ENCODE measurements at places on chromosomes 5 and 9. TPM values are rescaled to one million over a fixed set of nuclear protein-coding genes. Genes with fewer than 3 reads are reported as not detected.

- no peak for DNase-seq
These were observed 13.1 kb upstream of the NFIB start for GRCh38 chr9:14327036-14327435.

- no peak for DNase-seq
These were observed 59.0 kb upstream of the BARX1 start for GRCh38 chr9:94014066-94014654.

DNA sequence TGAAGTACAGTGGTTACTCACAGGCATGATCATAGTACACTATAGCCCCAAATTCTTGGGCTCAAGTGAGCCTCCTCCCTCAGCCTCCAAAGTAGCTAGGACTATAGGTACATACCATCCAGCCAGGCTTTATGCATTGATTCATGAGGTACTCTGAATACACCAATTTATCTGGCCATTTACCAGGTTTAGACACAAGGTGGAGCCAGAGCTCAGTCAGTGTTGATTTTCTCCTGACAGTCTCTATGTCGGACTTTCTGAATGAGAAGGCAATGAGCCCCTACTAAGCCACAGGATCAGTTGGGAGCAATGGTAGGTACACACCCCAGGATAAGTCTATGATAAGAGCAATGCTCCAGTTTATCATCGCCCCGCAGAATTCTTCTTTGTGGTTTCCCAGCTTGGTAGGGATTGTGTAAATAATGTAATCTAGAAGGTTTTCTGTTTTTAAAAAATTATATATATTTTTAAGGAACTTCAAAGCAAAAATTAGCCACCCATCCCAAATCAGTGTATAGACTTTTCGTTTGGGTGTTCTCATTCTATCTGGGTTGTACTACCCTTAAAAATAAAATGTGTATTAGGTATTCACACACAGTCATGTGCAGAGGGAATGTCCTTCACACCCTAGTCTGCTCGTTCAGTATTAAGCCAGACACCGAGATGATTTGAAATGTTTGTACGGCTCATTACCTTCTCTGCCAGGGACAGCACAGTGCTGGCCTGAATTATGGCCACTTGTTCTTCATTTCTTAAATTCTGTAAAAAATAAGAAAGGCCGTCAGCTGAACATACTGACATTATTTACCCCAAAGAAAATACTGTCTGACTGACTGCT is 118.4 kb upstream of the DPYSL3 start:
- peak; percentile 50 for DNase-seq

DNA sequence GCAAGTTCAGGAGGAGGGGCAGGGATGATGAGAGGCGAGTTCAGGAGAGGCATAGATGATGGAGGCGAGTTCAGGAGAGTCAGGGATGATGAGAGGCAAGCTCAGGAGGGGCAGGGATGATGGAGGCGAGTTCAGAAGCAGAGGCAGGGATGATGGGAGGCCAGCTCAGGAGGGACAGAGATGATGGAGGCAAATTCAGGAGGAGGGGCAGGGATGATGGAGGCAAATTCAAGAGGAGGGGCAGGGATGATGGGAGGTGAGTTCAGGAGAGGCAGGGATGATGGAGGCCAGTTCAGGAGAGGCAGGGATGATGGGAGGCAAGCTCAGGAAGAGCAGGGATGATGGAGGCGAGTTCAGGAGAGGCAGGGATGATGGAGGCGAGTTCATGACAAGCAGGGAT is 17.8 kb upstream of the SPOCK1 start:
- DNase-seq = no peak

GRCh38 chr9:130945173-130945572 is 6.1 kb upstream of the FIBCD1 start:
- no peak for DNase-seq

- DNase-seq = no peak
These were observed 83.9 kb downstream of the SLC1A3 start for GRCh38 chr5:36690041-36690961.

DNA sequence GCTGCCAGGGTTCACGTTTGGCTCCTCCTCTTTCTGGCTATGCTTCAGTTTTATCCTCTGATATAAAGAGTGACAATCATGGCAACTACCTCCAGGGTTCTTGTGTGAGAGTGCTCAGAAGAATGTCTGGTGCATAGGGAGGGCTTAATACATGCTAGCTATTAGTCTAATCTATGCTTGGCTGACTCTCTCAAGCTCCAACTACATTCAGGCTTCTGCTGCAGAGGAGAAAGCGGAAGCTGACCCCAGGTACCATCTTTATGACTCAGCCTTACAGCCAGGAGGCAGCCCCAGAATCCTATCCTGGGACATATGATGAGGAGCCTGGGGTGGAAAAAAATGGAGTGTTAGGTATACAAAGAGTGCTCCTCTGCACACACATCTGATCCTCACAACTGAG is 32.1 kb upstream of the RASGRF2 start:
- DNase-seq = no peak

DNA sequence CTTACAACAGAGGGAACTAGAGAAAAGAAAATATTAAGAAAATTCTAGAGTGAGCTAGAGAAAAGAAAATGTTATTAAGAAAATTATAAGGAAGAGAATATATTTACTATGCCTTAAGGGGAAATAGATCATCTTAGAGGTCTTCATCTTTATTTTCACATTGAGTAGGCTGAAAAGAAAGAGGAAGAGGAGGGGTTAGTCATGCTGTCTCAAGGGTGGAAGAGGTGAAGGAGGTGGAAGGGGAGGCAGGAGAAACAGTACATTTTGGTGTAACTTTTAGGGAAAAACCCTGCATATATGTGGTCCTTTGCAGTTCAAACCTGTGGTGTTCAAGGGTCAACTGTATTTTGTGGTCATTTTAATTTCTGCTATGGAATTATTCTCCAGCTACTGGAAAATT is 46.6 kb downstream of the PPIP5K2 start:
- DNase-seq = no peak

DNA sequence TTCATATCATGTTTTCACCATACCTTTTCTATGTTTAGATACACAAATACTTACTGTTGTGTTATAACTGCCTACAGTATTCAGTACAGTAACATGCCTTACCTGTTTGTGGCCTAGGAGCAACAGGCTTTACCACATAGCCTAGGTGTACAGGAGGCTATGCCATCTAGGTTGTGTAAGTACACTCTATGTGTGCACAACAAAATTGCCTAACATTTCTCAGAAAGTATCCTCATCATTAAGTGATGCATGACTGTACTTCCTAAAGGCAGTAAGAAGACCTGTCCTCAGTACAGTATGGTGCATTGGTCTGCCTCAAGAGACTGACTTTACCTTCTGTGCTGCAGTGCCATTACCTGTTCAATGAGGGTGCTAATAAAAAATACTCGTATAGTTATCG is 7.9 kb downstream of the TXN start:
- DNase-seq = no peak

DNA sequence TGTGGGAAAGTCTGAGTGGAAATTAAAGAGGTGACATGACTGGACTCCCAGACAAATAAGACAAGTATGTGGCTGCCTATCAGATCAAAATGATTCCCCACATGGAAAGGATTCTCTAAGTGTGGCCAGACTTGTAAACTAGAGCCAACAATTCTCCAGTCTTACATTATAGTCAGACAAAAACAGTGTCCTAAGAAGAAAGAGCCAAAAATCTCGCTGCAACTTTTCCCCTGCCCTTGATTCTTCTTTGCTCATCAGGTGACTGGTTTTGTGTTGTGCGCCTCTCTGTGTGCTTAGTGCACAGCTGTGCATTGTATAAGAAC is 164.2 kb upstream of the TARS1 start:
- no peak for DNase-seq

- no peak for DNase-seq
These were observed 763 bp upstream of the IRX2 start for GRCh38 chr5:2752059-2752820.

DNA sequence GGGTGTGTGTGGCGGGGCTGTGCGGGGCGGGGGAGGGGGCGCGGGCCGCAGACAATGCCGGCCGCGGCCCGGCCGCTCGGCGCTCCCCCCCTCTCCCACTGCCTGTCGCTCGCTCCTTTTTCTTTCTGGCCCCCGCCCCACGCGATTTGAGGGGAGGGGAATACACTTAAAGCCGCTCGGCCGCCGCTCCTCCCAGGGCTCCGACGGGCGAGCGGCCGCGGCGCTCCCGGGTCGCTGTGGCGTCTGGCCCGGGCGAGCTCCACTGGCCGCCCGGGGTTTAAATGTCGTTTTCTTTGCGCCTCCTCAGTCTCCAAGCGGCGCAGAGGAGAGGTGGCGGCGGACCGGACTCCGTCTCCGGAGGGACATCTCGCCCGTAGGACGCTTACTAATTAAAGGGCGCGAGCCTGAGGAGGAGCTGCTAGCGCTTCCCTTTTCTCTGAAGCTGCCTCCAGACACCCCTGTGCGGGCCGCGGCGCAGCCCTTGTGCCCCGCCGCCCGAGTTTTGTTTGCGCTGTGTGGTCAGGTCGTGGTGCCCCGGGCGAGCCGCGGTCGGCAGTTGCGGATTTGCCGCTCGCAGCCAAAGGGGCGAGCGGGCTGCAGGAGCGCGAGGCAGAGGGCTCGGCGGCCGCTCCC is 1.4 kb downstream of the ZSWIM6 start:
- no peak for DNase-seq

DNA sequence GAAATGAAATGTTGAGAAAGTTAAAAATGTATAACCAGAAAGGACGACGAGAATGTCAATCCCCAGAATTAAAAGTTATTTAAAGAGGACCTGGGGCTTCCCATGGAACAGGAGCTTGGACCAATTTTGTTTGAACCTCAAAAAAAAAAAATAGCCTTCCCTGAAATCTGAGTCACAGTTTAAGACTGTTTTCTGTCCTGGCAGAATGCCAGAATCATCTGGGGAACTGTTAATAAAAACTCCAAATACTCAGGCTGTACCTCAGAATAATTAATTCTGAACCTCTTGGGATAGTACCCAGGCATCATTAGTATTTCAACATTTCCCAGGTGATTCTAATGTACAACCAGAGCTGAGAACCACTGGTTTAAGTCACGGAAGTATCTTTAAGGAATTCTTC is 102.2 kb upstream of the SLCO6A1 start:
- DNase-seq = no peak

GRCh38 chr9:71858102-71858798 is 52.7 kb downstream of the ABHD17B start:
- DNase-seq = no peak

GRCh38 chr9:115058684-115059315 is 59.2 kb downstream of the TNC start:
- no peak for DNase-seq

DNA sequence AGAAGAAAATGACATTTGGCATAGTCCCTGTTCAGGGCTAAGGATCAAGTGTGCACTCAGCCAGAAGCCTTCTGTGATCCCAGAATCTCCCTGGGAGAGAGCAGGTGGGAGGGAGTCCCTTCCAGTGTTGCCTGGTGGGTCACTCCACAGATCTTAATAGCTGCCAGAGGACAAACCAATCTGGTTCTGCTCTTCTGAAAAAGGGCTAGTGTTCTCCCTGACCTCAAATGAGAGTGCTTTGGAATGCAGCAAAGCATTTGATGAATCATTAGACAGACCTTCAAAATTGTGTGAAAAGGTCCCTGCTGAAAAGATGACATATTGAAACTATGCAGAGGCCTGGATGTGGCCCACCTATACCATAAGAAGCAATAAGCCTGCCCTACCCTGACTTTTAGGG is 339.7 kb downstream of the TMEM232 start:
- no peak for DNase-seq

GRCh38 chr9:133253268-133253667 is 21.7 kb downstream of the ABO start:
- DNase-seq = no peak

DNA sequence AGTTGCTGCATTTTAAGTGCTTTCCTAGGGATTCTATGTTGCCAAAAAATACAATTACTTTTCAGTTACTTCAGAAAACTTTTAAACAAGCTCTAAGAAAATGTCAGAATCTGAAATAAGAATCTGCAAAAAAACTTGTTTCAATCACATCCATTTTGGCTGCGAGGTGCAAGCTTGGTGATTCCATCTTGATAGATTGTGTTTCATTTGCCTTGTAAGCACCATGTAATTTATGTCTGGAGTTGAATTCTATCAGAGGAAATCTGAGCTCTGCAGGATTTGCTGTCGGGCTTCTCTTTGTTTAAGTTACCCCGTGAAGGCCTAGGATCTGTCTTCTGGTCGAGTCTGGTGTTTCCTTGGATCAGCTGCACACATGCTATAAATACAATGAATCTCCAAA is 40.4 kb upstream of the MAN2A1 start:
- DNase-seq = no peak

DNA sequence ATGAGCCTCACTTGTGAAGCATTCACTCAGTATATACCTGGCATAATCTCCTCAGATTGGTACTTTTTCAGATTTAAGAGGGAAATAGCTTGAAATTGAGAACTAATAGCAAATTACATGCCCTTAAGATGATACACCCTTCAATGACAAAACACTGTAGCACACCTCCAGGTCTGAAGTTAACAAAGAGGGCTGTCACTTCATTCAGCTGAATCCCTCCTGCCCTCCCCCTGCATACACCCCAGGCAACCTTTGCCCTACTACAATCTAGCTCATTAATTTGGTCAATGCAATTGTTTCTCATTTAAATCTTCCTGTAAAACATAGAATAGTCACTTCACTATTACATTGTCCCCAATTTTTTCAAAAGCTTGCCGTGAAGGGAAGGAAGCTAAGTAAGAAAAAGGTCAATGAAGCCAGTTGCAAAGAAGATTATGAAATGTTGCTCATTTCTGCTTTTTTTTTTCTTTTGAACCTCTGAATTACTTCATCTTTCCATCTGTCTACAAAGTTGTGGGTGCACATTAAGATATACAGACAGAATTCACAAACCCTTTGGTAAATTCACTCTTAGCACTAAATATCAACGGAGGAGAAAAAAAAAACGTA is 294.8 kb upstream of the PTGER4 start:
- DNase-seq = no peak

DNA sequence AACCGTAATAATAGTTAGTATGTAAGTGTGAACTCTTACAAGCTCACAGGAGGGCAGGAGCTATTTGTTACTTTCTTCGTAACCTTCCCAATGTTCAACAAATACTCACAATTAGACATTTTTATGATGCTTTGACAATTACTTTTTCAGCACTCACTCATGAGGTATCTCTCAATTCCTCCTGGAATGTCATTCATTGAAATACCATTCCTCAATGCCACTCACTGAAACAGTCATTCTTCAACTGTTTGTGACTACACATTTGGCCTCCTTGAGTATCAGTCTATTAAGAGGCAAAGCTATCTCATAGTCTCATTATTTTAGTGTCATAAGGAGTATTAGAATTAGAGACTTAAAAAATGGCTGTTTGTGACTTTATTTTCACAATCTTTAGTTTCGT is 734.1 kb upstream of the DMAC1 start:
- DNase-seq = no peak

Gene KCNMB1
- polyA plus RNA-seq = 0.61 TPM

Gene TGFBI
- 161 TPM for polyA plus RNA-seq

Gene OBP2B
- polyA plus RNA-seq = not detected

Gene CDC25C
- polyA plus RNA-seq = 2.4 TPM

Gene OR1N1
- not detected for polyA plus RNA-seq

Gene RC3H2
- 30.4 TPM for polyA plus RNA-seq

Gene C5
- polyA plus RNA-seq = 6.8 TPM
